ENCODE measurements at places on chromosomes 7 and 10. TPM values are rescaled to one million over a fixed set of nuclear protein-coding genes. Genes with fewer than 3 reads are reported as not detected.

Gene LRRC18
- not detected for total RNA-seq

Gene PPP1R9A
- 0.18 TPM for total RNA-seq

Gene RADIL
- total RNA-seq, result 0.57 TPM

Gene PRRT4
- not detected for total RNA-seq

Gene NKX2-3
- total RNA-seq, result not detected

Gene LSM8
- 35.4 TPM for total RNA-seq

Gene GIMAP8
- total RNA-seq, result 0.09 TPM

Gene HMX3
- total RNA-seq, result not detected

Gene SLC13A1
- total RNA-seq, result not detected

Gene CYP3A7
- total RNA-seq, result 0.14 TPM

Gene LEP
- total RNA-seq, result 0.09 TPM

Gene HTR7
- 2.4 TPM for total RNA-seq

Gene ATRNL1
- total RNA-seq, result 0.18 TPM

Gene FAM131B
- 1.00 TPM for total RNA-seq

Gene ANXA8L1
- total RNA-seq, result not detected

Gene SPDYE1
- not detected for total RNA-seq

Gene TAS2R39
- not detected for total RNA-seq

Gene SGPL1
- 31.2 TPM for total RNA-seq

Gene RRP12
- total RNA-seq, result 8.5 TPM

Gene EGFR
- total RNA-seq, result 24.2 TPM

Gene PHKG1
- 0.43 TPM for total RNA-seq

Gene C10orf71
- not detected for total RNA-seq

Gene CYP26A1
- 0.14 TPM for total RNA-seq

Gene LRRC61
- total RNA-seq, result 0.85 TPM

Gene ADGRA1
- total RNA-seq, result not detected

Gene NUTM2A
- 0.28 TPM for total RNA-seq

Gene SEMA4G
- total RNA-seq, result 0.92 TPM
